ENCODE measurements at places on chromosomes 16 and 17.

GRCh38 chr16:88685156-88686061 lies 898 bp downstream of the SNAI3 start:
- DNase-seq, result no peak

DNA sequence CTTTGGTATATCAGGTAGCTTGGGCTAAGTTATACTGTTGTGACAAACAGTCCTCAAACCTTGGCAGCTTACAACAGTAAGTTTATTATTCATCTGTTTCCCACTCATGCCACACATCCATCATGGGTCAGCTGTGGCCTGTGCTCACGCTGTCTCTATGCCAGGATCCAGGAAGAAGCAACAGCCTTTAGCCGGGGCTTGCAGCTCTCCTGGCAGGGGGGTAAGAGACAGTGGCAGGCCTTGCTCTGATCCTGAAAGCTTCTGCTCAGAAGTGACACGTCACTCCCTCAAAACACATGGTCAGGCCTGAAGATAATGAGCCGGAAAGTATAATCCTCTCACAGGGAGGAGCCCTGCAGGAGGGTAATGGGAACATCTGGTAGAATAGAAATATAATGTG lies 377.6 kb downstream of the CPPED1 start:
- DNase-seq, result no peak

- no peak for DNase-seq
Observed at GRCh38 chr17:19402171-19402570, 8.9 kb upstream of the RNF112 start.

- DNase-seq, result no peak
Observed at GRCh38 chr17:44112284-44113280, 10.9 kb downstream of the HDAC5 start.

GRCh38 chr17:42193216-42193968 lies 902 bp downstream of the GHDC start:
- no peak for DNase-seq

- no peak for DNase-seq
Observed at GRCh38 chr16:87556941-87557459, 45.3 kb upstream of the JPH3 start.

DNA sequence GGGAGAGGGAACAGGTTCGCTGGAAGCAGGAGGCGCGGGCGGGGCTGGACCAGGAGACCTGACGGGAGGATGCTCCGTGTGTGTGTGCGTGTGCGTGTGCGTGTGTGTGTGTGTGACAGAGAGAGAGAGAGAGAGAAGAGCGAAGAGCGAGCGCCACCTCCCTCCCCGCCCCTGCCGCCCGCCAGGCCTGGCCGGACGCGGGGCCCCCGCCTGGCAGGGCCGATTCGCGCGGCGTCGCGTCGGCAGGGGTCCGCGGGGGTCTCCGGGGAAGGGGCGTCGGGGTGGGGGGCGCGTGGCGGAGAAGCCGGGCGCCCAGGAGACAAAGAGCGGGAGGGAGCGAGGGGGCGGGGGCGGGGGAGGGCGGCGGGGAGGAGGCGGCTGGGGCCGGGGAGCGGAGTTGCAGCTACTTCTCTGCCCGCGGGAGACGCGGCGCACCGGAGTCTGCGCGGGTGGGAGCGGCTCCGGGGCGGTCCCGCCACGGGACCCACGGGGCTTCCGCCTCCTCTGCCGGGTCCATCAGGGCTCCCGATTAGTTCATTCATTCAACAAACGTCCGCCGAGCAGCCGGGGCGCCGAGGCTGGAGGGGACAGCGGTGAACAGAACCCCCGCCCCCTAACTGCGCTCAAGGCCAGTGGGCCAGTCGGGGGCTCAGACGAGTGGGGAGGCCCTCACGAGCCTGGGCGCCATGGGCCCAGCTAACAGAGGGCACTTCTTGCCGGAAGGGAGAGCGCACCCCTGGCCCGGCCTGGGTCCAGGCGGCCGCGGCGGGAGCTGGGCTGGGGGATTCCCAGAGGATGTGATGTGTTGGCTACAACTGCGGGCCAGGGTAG lies at the start of gene SAMD14:
Gene SAMD14, minus strand, starts transcription at position 433 of the 831 bp plus-strand sequence. CDS start 5,201 bp downstream, outside the sequence.
- peak; percentile 29 for DNase-seq

- no peak for DNase-seq
Observed at GRCh38 chr17:17741349-17742023, 60.2 kb downstream of the RAI1 start.

- no peak for DNase-seq
Observed at GRCh38 chr17:81865358-81865732, 5.0 kb upstream of the P4HB start.

- DNase-seq, result no peak
Observed at GRCh38 chr17:41553987-41554680, 17.7 kb downstream of the KRT9 start.

DNA sequence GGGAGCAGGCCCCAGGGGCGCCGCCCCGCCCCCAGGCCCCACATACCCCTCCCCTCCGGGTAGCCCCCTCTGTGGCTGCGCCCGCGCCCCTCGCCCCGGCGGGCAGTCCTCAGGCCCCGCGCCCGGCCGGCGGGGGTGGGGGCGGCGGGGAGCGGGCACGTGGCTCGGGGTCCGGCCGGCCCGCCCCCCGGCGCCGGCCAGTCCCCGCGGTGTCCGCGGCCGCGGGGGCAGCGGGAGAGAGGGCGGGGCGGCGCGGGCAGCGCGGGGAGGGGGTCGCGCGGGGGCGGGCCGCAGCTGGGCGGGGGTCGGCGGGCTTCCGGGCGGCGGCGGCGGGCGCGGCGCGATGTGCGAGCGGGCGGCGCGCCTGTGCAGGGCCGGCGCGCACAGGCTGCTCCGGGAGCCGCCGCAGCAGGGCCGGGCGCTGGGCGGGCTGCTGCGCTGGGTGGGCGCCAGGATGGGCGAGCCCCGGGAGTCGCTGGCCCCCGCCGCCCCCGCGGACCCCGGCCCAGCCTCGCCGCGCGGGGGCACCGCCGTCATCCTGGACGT lies 335 bp downstream of the NECAB2 start:
- DNase-seq, result no peak

DNA sequence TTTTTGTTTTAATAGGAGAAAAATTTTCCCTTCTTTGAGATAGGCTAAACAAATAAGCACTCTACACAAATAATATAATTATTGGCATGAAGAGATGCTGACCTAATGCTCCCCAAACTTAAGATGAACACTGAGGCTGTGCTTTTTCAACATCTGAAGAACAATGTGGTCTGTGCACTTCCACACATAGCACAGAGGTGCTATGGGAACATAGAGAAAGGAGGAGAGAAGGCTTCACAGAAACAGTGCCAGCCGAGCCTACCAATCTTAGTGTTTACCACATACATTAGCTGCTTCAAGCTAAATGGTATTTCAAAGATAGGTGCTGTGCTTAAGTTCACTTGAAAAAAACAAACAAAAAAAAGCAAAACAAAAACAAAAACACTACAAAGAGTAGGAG lies 72.4 kb downstream of the MYH10 start:
- no peak for DNase-seq

- no peak for DNase-seq
Observed at GRCh38 chr16:64962786-64963185, 159.1 kb downstream of the CDH11 start.

- DNase-seq, result peak; percentile 70
Observed at GRCh38 chr17:35726127-35726952, 5.1 kb upstream of the RASL10B start.

DNA sequence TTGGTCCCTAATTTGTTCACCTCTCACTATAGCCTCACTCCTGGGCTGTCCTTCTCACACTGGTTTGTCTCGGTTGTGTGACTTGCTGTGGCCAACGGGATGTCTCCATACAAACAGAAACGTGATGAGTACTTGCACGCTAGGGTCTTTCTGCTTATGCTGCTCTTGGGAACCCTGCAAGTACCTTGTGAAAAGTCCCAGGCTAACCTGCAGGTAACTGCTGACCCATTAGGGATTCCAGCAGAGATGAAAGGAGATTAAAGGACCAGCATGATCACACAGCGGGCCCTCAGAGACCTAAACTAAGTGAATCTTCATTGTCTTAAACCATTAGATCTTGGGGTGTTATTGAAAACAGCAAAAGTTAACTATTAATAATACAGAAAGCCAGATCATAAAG lies 562.8 kb upstream of the GOT2 start:
- DNase-seq, result no peak

GRCh38 chr16:10067406-10067805 lies 114.8 kb downstream of the GRIN2A start:
- no peak for DNase-seq

- DNase-seq, result peak; percentile 65
Observed at GRCh38 chr17:37466471-37466870, 23.2 kb upstream of the DUSP14 start.

DNA sequence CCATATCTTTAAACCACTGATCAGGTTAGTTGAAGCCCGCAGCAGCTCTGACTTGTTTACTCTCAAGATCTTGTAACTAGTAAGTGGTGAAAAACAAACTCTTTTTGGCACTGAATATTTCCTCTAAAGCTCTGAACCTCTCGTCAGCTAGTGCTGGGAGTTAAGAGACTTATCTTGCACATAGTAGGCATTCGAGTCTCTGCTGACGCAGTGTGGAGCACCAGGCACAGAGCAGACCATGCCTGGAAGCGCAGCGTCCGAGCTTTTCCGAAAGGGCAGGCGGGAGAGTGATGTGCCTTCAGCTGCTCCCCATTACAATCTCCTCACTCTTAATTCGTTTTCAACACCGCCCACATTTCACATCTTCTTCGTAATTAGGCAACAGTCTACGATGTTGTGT lies 63.0 kb downstream of the SMG6 start:
- DNase-seq, result no peak

DNA sequence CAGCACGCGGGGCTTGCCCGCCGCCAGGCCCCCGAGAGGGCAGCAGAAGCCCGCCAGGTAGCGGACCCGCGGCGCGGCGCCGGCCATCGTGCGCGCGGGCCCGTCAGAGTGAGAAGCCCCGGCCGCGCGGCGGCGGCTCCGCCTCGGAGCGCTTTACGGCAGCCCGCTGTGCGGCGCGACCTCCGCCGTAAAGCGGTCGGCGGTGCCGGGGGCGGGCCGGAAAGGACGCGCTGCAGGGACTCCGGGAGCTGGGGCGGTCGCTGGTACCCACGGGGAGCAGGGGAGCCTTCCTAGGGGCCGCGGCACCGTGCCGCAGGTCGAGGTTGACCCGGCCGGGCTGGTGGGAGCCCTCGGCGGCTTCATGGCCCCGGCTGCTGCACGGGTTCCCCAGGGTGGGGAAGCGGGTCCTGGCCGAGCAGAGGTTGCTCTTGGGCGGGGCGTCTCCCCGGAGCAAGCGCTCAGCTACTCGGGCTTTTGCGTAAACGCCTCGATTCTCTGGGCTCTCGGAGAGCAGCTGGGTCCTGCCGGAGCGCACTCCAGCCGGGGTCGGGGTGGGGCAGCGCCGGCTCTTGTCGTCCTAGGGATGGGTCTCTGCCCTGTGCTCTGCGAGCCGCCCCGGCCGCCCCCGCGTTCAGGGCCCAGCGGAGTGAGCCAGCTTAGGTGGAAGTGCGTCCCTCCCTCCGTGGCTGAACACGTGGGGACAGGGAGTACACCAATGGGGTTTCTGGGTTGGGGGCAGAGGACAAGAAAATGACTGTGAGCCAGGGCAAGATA lies at the start of gene FAAP100:
Gene FAAP100, minus strand, starts transcription at position 110 of the 774 bp plus-strand sequence. Its CDS starts 23 bp downstream, at position 87.
- DNase-seq, result peak; percentile 54

- DNase-seq, result no peak
Observed at GRCh38 chr16:49811644-49812334, 44.1 kb downstream of the ZNF423 start.

- DNase-seq, result no peak
Observed at GRCh38 chr17:40295488-40296436, 8.1 kb downstream of the CDC6 start.

GRCh38 chr16:84566545-84567257 lies 51.2 kb downstream of the COTL1 start:
- DNase-seq, result no peak

- DNase-seq, result peak; percentile 74
Observed at GRCh38 chr17:48753794-48754499, 25.4 kb upstream of the HOXB13 start.

GRCh38 chr17:28381141-28381825 lies 9.8 kb downstream of the SARM1 start:
- DNase-seq, result no peak

- DNase-seq, result peak; percentile 24
Observed at GRCh38 chr16:80852261-80852872, 48.0 kb upstream of the CDYL2 start.

GRCh38 chr16:4966736-4967453 lies 8.8 kb downstream of the SEC14L5 start:
- DNase-seq, result no peak

- peak; percentile 73 for DNase-seq
Observed at GRCh38 chr17:37406635-37407461, at the start of the genes ACACA and TADA2A. ACACA (minus strand) TSS chr17:37406836; CDS start chr17:37406299, 537 bp downstream. TADA2A (plus strand) TSS chr17:37406886; CDS start chr17:37411366, 4,480 bp downstream.

DNA sequence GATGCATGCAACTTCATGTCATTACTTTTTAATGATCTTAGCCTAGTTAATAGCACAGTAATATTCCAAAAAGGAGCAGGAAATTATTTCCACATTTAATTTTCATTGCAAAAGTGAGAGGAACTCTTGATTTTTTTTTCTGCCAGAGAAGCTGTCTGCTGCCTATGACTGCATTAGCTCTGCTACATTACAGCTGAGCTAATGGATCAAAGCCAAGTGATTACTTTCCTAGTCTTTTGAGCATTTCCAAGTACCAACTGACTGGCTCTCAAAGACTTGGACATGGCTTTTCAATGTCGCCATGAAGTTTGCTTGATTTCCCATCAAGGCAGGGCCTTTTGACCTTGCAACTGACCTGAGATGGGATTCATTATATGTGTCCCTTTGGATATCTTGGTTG lies 356.6 kb upstream of the XYLT1 start:
- no peak for DNase-seq

Measured in A172 (cell line).